ENCODE measurements at places on chromosomes 5 and 9.

DNA sequence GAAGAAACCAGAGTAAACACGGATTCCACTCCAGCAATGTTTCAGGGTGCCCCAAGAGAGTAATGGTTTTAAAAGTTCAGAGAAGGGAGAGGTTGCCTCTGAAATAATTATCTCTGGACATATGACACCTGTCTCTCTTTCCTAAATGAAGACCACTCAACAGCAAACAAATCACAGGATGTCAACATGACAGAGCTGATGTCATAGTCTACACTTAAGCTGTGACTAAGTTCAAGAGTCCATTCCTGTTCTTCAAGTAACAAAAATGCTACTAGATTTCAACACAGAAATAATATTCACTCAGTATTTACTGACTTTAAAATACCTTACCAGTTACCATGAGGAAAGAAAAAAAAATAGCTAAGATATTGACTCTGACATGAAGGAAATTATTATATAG is 44.7 kb upstream of the SLC30A5 start:
- DNase-seq = no peak

- DNase-seq = no peak
These were observed 2.6 kb upstream of the FOXB2 start for GRCh38 chr9:77016526-77017504.

- DNase-seq = no peak
These were observed 116.2 kb upstream of the CNTLN start for GRCh38 chr9:17018540-17019196.

DNA sequence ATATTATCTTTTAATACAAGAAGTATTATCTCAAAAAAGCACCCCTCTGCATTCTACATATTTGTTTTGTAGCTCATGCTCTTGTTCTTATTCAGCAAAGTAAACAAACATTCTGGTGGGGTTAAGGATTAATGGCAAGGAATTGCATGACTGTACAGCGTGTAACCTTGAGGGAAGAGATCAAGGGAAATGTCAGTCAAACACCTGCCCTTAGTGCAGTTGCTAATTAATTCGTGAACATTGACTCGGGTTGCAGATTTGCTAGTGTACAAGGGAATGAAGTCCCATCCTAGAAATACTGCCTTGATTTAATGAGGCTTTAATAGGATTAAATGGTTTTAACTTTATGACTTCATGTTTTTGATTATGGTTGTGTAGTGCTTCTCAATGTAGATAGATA is 1758.1 kb downstream of the MAT2B start:
- no peak for DNase-seq

DNA sequence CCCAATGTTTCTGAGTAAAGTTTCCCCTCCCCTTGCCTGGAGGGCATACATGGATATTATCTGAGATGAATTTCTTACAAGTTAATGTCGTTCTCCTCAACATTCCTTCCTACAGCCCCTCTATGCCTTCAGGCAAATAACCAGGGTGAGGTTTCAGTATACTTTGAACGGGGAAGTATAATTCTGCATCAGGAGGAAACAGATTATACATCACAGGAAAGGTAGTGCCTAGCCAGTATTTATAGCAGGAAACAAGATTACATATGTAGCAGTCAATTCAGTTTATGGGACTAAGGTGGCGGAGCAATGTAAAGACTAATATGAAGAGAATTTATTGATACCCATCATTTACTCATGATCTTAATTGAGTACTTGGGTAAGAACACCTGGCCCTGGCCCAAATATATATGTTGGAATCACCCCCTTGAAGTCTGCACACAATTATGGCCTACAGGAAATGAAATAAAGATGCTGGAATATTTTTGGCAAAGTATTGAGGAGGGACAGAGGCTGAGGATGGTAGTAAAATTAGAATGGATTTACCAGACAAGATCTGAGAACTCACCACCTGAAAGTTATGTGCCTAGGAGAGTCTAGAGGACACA is 661.1 kb downstream of the PTPRD start:
- DNase-seq = no peak

DNA sequence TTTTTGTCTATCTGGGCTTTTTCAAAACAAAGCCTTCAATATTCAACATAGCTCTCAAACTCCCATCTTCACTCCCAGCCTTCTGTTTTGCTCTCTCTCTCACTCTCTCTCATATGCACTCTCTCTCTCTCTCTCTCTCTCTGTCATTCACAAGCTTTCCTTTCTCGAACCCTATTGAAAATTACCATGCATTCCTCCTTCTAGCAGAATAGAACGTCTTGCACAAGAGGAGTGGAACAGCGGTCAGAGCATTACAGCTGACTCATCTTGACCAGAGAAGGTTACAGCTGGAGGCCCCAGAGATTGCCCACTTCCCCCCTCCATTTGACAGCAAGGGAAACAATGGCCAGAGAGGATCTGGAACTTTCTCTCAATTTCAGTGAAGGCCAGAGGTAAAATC is 51.0 kb upstream of the LIFR start:
- DNase-seq = no peak

- no peak for DNase-seq
These were observed 3.4 kb downstream of the ASS1 start for GRCh38 chr9:130448035-130448624.

GRCh38 chr5:57262541-57262940 is 88.7 kb downstream of the GPBP1 start:
- no peak for DNase-seq

- DNase-seq = no peak
These were observed 63.6 kb downstream of the SSBP2 start for GRCh38 chr5:81687292-81687691.

Measured in activated CD8-positive, alpha-beta memory T cell treated with anti-CD3 and anti-CD28 coated beads for 1 hour (primary cell).